ENCODE measurements at places on chromosomes 7 and 10. TPM values are rescaled to one million over a fixed set of nuclear protein-coding genes. Genes with fewer than 3 reads are reported as not detected.

The CADPS2 gene
- 0.53 TPM for polyA plus RNA-seq

The MET gene
- 85.8 TPM for polyA plus RNA-seq

The CHN2 gene
- 0.17 TPM for polyA plus RNA-seq

The MYL10 gene
- not detected for polyA plus RNA-seq

The VENTX gene
- not detected for polyA plus RNA-seq
